ENCODE measurements at places on chromosomes 3 and 15. TPM values are rescaled to one million over a fixed set of nuclear protein-coding genes. Genes with fewer than 3 reads are reported as not detected.

GALNT15 gene
- 31.0 TPM for total RNA-seq

ANKUB1 gene
- not detected for total RNA-seq

SLC28A2 gene
- not detected for total RNA-seq

GOLGA6B gene
- total RNA-seq, result not detected

SNTN gene
- total RNA-seq, result not detected
